Stomach (tissue), 19 donors: ENCODE measurements at places on chromosomes 4 and X. TPM values are rescaled to one million over a fixed set of nuclear protein-coding genes. Genes with fewer than 3 reads are reported as not detected.

DNA sequence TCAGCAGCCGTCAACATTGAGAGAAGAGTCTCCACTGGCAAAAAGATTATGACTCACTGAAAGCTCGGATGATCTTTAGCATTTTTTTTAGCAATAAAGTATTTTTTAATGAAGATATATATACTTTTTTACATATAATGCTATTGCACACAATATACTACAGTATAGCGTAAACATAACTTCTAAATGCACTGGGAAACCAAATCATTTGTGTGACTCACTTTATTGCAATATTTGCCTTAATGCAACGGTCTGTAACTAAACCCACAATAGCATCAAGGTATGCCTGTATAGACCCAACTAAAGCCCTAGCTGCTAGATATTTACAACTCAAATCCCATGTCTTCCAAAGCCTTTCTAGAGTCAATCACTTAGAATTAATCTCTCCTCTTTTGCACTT lies 52.3 kb upstream of the EDNRA start:
- no peak for DNase-seq

DNA sequence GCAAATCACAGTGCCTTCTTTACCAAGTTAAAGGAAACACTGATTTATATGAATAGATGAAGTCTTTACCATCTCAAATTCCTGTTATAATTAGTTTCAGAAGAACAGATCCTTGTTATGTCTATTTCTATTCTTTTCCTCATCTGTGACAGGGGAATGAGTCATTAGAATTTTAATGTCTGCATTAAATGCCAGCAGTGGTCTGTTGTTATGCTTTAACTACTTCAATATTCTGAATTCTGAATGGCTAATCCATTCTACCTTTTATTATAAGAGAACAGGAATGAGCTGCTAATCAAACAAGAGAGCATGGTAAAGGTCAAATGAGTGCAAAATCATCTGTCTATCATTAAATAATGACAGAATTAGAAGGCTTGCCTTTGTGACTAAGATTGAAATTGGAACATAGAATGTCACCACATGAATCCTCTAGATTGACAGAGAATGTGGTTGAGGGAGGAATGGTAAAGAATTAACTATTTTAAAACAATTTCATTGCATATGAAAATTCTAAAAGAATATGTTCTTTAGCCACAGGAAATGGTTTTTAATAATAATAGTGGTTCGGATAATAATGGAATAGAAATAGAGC lies 935.5 kb downstream of the ADGRL3 start:
- no peak for DNase-seq

- no peak for DNase-seq
Observed at GRCh38 chr4:59180969-59181368, 2019.2 kb upstream of the ADGRL3 start.

GRCh38 chr4:15797320-15797719 lies 19.2 kb downstream of the CD38 start:
- DNase-seq = no peak

DNA sequence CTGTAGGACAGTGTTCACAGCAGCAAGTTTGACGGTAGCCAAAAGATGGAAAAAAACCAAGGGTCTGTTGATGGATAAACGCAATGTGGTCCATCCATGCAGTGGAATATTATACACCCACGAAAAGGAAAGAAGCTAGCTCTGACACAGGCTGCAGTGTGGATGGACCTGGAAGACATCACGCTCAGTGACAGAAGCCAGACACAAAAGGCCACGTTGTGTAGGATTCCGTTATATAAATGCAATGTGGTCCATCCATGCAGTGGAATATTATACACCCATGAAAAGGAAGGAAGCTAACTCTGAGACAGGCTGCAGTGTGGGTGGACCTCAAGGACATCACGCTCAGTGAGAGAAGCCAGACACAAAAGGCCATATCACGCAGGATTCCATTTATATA lies 105.5 kb upstream of the SHOX start:
- DNase-seq = no peak

DNA sequence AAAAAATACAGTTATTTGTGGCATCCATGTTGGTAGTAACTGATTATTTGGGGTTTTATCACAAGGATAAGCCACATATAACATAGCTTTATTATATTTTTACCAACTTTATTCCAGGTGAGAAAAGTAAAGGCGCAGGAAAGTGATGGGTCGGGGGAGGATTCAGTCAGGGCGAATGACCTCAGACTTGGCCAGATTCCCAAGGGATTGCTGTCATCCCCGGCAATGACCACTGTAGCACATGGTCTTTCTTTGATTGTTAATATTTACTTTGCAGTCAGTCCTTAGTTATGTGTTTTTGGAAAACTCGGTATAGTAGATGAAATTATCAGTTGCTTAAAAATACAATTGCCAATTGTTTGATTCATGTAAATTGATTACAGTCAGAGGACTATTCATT lies 17.6 kb downstream of the GRIA3 start:
- no peak for DNase-seq

DNA sequence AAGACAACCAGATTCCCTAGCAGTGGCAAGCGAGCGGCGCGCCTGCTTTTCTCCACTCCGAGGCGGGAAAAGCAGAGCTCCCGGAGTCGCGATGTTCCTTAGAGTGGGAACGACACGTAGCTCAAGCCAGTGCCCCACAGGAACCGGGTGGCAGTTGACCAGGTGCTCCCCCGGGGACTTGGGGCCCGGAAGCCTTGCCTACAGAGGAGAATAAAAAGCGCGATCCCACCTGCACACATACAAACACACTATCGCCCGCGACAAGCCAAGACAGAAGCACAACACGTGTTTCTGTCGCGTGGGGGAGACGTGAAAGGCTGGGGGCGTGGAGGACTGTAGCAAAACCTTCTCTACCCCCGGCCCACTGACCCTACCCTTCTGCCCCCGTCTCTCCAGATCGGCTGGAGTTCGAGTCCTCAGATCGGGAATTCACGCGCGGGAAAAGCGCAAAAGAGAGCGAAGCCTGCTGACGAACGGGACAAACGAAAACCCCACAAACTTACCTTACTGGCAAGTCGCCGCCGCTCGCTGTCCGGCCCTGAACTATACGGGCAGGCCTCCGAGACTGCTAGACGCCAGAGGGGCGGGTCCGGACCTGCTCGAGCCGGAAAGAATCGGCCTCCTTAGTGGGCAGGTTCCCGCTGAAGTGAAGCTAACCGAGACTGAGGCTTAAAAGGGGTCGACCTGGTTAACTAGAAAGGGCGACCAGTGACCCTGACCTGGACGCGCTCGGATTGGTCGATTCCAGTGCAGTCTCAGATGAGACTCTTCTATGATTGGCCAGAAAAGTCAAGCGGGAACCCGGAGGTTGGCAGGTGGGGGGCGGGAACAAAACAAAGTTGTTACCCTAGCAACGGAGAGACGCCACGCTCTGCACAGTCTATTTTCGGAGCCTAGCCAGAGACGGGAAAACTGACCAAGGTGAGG lies at the start of the genes DNAAF6 and NUP62CL:
TSS of gene DNAAF6 (plus strand) at position 842 of the 927 bp plus-strand sequence. CDS start 6,265 bp downstream, outside the sequence.
TSS of gene NUP62CL (minus strand) at position 664 of the 927 bp plus-strand sequence. CDS start 31,287 bp downstream, outside the sequence.
- DNase-seq = peak; percentile 61

DNA sequence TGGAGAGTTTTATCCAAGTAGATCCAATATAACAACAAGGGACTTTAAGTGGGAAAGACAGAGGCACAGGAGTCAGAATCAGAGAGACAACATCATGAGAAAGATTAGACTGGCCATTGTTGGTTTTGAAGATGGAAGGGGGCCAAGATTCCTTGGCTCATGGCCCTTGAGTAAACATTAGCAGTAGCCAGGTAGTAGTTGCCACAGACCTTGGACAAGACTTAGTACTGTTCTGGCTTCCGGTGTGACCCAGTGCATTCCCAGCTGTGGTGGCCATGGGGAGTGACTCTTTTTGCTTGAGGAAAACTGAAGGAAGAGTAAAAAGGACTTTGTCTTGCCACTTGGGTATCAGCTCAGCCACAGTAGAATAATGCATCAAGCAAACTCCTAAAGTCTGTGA lies 462.2 kb upstream of the CPXCR1 start:
- DNase-seq = no peak

GRCh38 chr4:186241616-186242015 lies 14.3 kb downstream of the KLKB1 start:
- DNase-seq = no peak

- DNase-seq = no peak
Observed at GRCh38 chr4:144948009-144948408, 150.0 kb downstream of the ANAPC10 start.

DNA sequence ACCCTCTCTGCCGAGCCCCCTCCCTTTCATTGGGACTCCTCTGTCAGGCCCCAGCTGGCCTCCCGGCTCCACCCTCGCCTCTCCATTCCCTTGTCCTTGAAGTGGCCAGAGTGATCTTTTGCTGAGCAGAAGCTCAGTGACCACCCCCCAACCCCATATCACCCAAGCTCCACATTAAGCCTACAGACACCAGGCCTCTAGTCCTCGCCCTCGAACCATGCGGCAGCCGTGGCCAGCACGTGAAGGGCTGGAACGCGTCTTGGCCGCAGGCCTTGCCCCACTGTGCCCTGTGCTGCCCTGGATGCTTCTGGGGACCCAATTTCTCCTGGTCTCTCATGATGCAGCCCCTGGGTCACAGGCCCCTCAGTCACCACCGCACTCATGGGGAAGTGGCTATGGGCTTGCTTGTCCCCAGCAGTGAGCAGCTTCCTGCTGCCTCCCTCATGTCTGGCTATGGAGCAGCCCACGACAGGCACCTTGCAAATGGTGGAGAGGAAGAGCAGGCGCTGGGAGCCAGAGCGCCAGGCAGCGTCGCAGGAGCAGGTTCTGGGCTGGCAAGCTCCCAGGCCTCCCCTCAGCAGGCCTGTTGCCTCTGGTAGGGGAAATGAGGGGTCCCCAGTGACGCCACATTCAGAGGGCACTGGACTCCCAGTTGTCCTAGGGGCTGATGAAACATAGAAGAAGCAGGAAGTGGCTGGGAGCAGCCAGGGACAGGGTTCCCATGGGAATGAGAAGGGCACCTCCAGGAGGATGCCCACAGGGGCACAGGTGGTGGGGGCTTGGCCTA lies 757 bp upstream of the SRPK3 start:
- no peak for DNase-seq

GRCh38 chr4:567457-568350 lies 8.4 kb downstream of the TMEM271 start:
- no peak for DNase-seq

- no peak for DNase-seq
Observed at GRCh38 chr4:187470061-187470460, 525.5 kb upstream of the ZFP42 start.

DNA sequence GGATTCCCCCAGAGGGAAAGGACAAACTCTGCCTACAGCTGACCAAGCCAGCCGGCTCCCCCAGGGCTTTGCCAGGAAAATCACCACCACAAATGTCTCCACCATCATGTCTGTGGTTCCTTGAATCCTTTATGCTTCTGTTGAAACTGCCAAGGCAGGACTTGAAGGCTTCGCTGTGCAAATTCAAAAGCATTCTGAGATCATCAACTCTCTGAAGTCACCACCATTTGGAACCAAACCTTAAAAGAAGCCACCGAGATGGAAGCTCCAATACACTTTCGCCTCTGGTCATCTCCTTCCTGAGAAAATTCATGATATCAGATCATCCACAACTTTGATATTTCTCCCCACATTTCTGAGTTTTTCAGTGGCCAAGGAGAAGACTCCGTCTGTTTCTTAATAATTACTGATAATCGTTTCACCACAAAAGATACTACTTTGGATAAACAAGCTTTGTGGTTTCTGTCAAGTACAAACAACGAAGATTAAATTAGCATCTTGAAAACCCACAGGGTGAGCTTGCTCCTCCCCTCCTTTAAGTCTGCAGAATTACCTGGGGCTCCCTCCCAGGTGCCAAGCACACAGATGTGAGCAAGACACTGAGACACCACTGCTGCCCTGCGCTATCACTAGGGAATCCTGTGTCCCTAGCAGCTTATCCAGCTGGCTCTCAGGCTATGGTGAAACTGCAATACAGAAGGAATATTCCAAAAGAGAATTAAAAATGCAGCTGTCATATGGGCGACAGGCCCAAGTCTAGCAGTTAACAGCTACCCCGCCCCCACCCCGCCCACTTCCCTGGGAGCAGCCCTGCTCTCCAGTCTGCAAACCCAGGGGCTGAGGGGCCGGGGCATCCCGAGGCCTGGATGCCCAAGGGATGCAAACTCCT lies 125.0 kb upstream of the TBL1X start:
- no peak for DNase-seq

DNA sequence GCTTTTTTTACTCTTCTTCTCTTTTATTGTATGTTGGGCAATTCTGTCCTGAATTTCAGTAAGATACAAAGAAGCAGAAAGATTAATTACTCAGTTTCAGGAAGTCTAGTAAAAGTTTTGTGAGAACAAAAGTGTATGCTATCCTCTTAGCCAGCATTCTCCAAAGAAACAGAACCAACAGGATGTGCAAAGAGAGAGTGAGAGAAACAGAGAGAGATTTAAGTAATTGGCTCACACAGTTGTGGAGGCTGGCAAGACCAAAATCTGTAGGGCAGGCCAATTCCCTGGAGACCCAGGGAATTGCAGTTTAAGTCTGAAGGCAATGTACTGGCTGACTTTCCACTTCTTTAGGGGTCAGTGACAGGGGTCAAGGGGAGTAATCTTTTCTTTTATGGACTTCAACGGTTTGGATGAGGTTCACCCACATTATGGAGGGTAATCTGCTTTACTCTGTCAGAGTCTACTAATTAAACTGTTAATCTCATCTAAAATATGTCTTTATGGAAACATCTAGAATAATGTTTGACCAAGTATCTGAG lies 59.2 kb upstream of the SLC39A8 start:
- DNase-seq = no peak

- DNase-seq = no peak
Observed at GRCh38 chrX:68835104-68835442, 6.3 kb downstream of the EFNB1 start.

DNA sequence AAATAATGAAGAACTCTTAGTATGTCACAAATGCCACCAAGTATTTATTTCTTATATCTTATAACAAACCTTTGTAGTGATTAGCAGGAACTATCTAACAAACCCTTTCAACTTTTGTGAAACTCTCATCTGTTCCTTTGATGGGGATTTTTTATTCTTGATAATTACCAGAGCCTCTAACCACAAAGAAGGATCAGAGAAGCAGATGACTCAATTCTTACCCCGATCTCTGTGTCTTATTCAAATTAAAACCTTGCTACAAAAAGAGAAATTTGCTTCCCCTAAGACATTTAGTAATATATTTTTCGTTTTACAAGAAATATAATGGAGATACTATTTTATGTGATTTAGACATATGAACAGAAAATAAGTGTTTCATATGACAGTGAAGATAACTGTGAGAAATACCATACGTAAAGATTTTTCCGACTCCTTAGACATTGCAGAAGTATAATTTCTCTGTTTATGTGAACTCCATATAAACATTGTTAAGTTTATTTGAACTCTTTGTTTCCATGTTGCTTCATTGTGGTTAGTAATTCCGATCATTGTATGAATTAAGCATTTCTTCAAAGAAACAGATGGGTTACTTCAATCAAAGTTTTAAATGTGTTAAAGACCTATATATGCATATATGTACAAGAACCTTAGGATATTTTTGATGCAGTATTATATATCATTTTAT lies 205.4 kb downstream of the CFAP299 start:
- DNase-seq = no peak

- DNase-seq = peak; percentile 75
Observed at GRCh38 chrX:134520860-134521390, 61.0 kb downstream of the HPRT1 start.

GRCh38 chr4:169047956-169048355 lies 37.9 kb upstream of the CBR4 start:
- DNase-seq = no peak

The CCKAR gene
- 1.8 TPM for total RNA-seq

The SLC2A9 gene
- total RNA-seq = 7.2 TPM

The MAP9 gene
- 21.5 TPM for total RNA-seq

The DNAAF6 gene
- 1.3 TPM for total RNA-seq

The ITM2A gene
- 38.8 TPM for total RNA-seq

The DGKK gene
- not detected for total RNA-seq

The UGT2B11 gene
- not detected for total RNA-seq

The EXOC1 gene
- 29.6 TPM for total RNA-seq

The ARX gene
- total RNA-seq = 1.8 TPM

The CTAG2 gene
- not detected for total RNA-seq

The CLGN gene
- total RNA-seq = 0.45 TPM

The AR gene
- 8.8 TPM for total RNA-seq
